Right lobe of liver (tissue), 6 donors: ENCODE measurements at places on chromosomes 4 and X.

DNA sequence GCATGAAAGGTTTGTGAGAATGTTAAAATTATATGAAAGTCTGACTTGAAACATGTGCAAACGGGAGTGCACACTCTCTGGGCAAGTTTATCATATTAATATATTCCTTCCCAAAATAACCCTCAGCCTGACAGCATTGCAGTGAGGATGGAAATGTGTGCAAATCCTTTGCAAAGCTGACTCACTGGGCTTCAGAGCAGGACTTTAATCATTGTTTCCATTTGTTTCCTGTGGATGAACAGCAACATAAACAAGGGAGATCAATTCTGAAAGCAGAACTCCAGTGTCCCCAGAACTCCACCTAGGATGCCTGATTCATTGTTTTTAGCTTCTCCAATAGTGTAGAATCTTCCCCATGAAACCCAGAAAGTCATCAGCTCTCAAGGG is 32.9 kb downstream of the SLC2A9 start:
- H3K27me3 ChIP-seq: no peaks in the 10 kb centered on the region
- no peak overlapping the region for H3K27ac ChIP-seq
- H3K36me3 ChIP-seq: no peaks in the 10 kb centered on the region
- DNase-seq: no peak

DNA sequence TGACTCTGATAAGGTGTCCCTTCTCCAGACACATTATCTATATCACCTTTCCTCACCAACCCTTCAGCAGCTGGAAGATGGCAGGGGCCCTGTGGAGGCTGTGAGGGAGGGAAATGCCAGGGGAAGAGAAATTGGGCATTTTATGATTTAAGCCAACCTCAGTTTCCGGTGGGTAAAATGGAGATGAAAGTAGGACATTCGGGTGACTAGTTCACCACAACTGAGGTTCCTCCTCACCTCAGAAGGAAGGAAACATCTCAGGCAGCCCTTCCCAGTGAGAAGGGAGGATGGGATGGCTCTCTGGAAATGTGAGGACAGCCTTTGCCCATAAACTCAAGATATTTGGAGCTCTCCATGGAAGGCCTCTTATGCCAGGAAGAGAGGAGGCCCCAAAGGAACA is 251.5 kb downstream of the MID1IP1 start:
- no peak for DNase-seq
- H3K27me3 ChIP-seq: no peaks in the 10 kb centered on the region
- no peak overlapping the region for H3K4me3 ChIP-seq

DNA sequence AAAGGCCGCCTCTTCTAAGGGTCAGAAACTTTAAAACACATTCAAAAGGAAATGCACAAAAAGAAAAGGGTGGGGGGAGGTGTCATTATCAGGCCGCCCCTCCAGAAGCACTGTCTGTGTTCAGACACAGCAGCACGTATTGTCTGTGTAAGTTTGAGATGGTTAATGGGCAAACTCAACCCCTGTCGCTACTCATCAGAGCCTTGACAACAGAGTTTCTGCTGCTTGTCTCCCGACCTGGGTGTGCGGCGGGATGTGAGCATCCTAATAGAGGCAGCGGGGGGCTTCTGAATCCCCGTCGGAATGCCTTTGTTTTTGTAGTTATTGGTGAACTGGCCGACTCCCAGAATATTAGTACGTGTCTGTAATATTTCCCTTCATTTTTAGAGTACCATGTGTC is 158.9 kb downstream of the DCTD start:
- DNase-seq: no peak
- H3K27me3 ChIP-seq: no peaks in the 10 kb centered on the region
- no peak overlapping the region for H3K27ac ChIP-seq
- H3K4me1 ChIP-seq: no peaks in the 10 kb centered on the region
- H3K4me3 ChIP-seq: no peak overlapping the region
- H3K36me3 ChIP-seq: no peaks in the 10 kb centered on the region

GRCh38 chr4:23614284-23614892 is 275.5 kb downstream of the PPARGC1A start:
- H3K36me3 ChIP-seq: no peaks in the 10 kb centered on the region
- no peaks in the 10 kb centered on the region for H3K4me1 ChIP-seq
- DNase-seq: no peak

GRCh38 chrX:124426288-124427169 is 80.2 kb downstream of the SH2D1A start:
- H3K27ac ChIP-seq: no peak overlapping the region
- no peaks in the 10 kb centered on the region for H3K27me3 ChIP-seq
- DNase-seq: no peak
- H3K4me3 ChIP-seq: no peak overlapping the region

GRCh38 chr4:3046162-3046561 is 28.2 kb downstream of the HTT-AS start:
- H3K36me3 ChIP-seq: no peaks in the 10 kb centered on the region
- no peak overlapping the region for H3K27ac ChIP-seq
- H3K4me1 ChIP-seq: no peaks in the 10 kb centered on the region
- DNase-seq: no peak
- H3K4me3 ChIP-seq: no peak overlapping the region

DNA sequence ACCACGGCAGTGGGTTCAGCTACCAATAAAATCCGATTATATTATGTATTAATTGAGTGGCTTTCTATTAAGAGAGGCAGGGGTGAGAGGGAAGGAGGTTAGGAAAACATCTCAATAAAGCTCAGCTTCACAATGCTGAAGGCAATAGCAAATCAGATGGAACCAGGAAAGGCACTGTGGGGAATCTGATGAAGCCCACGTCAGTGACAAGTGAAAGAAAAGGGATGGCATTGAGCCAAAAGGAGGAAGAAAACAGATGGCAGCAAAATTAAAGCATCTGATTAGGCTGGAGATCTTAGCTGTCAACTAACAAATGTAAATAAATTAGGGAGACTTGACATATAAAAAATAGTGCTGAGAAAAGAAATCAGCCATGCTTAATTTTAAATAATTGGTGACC is 180.9 kb downstream of the RASL11B start:
- H3K27ac ChIP-seq: no peak overlapping the region
- no peaks in the 10 kb centered on the region for H3K27me3 ChIP-seq
- H3K4me3 ChIP-seq: no peak overlapping the region
- H3K36me3 ChIP-seq: no peaks in the 10 kb centered on the region
- H3K4me1 ChIP-seq: no peaks in the 10 kb centered on the region

DNA sequence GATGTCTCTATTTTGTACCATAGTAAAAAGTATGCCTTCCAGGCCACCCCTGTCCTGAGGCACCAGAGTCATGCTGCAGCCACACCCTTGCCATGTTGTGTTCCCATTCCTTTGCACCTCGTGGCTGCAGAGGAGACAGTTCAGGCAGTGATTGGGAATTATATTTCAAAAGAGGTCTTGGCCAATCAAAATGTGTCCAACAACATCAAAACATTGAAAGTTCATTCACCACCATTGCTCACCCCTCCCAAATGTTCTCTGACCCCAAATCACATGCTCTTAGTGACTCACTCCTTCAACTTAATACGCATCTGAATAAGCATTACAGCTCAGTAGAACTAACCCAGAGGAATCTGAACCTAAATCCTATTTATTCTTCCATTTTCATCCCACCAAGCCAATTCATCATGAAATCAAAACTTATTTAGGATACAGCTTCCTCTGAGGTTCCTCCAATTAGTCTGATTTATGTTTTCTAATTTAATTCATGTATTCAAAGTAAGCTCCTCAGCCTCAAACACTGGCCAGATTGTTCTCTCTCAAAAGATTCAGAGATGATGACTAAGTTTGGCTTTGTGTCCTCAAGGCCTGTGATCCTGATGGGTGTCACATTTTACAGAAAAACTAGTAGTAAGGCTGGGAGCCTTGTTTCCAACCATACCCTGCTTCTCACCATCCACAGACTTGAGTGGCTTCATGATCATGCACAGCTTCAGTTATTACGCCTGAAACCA is 323.2 kb upstream of the INTU start:
- H3K27me3 ChIP-seq: no peaks in the 10 kb centered on the region
- H3K4me1 ChIP-seq: no peaks in the 10 kb centered on the region
- H3K4me3 ChIP-seq: no peak overlapping the region
- no peaks in the 10 kb centered on the region for H3K36me3 ChIP-seq
- DNase-seq: no peak
- no peak overlapping the region for H3K27ac ChIP-seq

DNA sequence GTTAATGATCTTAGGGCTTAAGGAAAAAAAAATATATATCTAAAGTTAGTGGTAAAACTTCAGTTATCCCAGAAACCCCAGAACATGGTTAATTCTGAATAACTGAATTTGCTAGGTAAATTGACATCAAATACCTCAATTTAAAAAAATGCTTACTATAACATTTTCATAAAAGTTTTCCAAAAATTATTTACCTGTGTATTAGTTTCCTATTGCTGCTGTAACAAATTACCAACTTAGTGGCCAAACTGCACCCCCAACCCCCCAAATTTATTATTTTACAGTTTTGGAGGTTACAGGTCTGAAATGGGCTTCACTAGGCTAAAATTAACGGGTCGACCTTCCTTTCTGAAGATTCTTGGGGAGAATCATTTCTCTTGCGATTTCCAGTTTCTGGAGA is 95.2 kb downstream of the PDLIM5 start:
- no peaks in the 10 kb centered on the region for H3K27me3 ChIP-seq
- H3K27ac ChIP-seq: no peak overlapping the region
- no peaks in the 10 kb centered on the region for H3K4me1 ChIP-seq
- H3K4me3 ChIP-seq: no peak overlapping the region
- no peak for DNase-seq
- H3K36me3 ChIP-seq: no peaks in the 10 kb centered on the region

- DNase-seq: no peak
- H3K36me3 ChIP-seq: no peaks in the 10 kb centered on the region
- H3K4me1 ChIP-seq: no peaks in the 10 kb centered on the region
Observed at GRCh38 chr4:5372198-5372597, 320.9 kb downstream of the STK32B start.

- H3K27ac ChIP-seq: peak overlapping the region; percentile 76
- no peaks in the 10 kb centered on the region for H3K36me3 ChIP-seq
- peak; percentile 91 for DNase-seq
- no peaks in the 10 kb centered on the region for H3K4me1 ChIP-seq
Observed at GRCh38 chrX:68693481-68694434, 46.3 kb downstream of the STARD8 start.

DNA sequence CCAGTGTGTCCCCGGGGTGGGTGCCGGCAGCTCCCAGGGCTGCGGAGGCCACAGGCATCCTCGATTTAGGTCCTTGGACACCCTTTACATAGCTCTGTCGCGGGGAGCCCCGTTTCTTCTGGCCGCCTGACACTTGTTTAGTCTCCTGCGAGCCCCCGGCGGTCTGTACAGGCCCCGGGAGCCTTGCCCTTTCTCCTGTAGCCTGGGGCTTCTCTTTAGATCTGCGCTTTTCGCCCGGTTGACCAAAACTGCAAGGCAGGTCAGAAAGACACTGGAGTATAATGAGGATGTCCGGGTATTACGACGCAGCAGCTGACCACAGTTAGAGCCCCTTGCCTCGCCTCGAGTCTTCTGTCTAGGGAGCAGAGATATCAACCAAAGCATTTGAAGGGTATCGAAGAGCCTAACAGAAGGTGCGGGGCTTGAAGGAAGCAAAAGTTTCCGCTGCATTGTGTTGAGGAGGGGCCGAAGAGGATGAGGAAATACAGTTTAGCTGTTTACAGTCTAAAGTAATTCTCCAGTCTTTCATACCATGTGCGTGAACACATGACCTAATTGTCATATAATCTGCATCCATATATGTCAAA is 479 bp downstream of the BRCC3 start:
- H3K4me1 ChIP-seq: peaks cover 6% of the 10 kb centered on the region
- DNase-seq: no peak
- no peaks in the 10 kb centered on the region for H3K27me3 ChIP-seq
- no peaks in the 10 kb centered on the region for H3K36me3 ChIP-seq

GRCh38 chr4:22901631-22902030 is 208.9 kb downstream of the GBA3 start:
- H3K27me3 ChIP-seq: no peaks in the 10 kb centered on the region
- no peak for DNase-seq
- no peak overlapping the region for H3K4me3 ChIP-seq
- no peaks in the 10 kb centered on the region for H3K36me3 ChIP-seq
- no peaks in the 10 kb centered on the region for H3K4me1 ChIP-seq

DNA sequence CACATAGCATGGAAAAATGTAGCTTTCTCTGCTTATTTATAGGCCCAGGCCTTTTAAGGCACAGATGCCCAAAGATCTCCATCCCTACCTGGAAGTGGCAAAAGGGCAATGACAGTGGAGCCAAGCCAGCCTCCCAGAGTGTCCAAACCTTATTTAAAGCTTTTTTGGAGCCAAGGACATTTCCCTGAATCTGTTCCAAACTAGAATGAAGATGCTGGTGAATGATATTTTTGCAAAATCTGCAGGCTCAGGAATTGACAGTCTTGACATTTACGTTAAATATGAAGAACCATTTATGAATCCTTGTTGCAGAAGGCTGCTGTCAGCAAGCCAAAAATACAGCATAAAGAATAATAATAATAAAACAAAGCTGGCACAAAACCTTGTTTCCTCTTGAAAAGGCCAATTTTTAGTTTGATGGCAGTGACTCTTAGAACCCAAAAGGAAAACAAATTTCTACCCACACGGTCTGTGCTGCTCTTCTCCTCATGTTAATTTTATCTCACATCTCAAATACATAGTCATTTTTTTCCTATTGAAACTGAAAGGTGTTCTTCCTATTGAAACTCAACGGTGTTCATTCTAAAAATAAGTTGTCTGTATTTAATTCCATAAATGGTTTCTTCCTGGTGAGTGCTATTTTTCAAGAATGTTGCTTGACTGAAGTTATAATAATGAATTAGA is 206.3 kb upstream of the TBL1X start:
- no peaks in the 10 kb centered on the region for H3K4me1 ChIP-seq
- H3K27me3 ChIP-seq: no peaks in the 10 kb centered on the region
- no peak overlapping the region for H3K27ac ChIP-seq
- no peak overlapping the region for H3K4me3 ChIP-seq
- H3K36me3 ChIP-seq: no peaks in the 10 kb centered on the region
- DNase-seq: no peak

DNA sequence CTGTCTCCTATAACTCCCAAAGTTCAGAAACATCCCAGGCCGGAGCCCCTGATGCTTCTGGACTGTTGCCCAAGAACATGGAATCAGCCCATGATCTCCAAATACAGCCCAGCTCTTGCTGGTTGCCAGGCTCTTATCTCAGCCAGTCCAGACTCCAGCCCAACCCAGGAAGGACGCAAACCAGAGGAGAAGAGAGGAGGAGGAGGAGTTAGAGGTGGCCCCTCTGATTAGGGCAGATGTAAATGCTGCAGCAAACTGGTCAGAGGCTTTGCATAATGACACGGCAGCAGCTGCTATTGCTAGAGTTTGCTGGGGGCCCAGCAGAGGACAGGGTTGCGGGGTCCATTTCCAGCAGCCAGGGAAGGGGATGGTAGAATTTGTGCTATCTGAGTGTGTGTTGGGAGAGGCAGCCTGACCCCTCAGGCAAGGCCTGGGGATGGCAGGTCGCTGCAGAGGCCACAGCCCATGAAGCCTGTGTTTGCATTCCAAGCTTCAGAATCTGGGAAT is 4.2 kb upstream of the OTUD5 start:
- no peak overlapping the region for H3K27ac ChIP-seq
- H3K27me3 ChIP-seq: no peaks in the 10 kb centered on the region
- peak; percentile 27 for DNase-seq
- H3K4me1 ChIP-seq: no peaks in the 10 kb centered on the region

GRCh38 chrX:139106069-139106468 is 394.6 kb upstream of the FGF13 start:
- no peaks in the 10 kb centered on the region for H3K27me3 ChIP-seq
- H3K36me3 ChIP-seq: no peaks in the 10 kb centered on the region
- H3K4me3 ChIP-seq: no peak overlapping the region
- H3K4me1 ChIP-seq: no peaks in the 10 kb centered on the region
